Kidney (tissue), 22 donors: ENCODE measurements at places on chromosomes 3 and 15. TPM values are rescaled to one million over a fixed set of nuclear protein-coding genes. Genes with fewer than 3 reads are reported as not detected.

- no peak for DNase-seq
These were observed 82.0 kb downstream of the MRPL46 start for GRCh38 chr15:88385078-88385700.

GRCh38 chr3:194671511-194671899, 486 bp downstream of the LSG1 start:
- DNase-seq = peak; percentile 54

DNA sequence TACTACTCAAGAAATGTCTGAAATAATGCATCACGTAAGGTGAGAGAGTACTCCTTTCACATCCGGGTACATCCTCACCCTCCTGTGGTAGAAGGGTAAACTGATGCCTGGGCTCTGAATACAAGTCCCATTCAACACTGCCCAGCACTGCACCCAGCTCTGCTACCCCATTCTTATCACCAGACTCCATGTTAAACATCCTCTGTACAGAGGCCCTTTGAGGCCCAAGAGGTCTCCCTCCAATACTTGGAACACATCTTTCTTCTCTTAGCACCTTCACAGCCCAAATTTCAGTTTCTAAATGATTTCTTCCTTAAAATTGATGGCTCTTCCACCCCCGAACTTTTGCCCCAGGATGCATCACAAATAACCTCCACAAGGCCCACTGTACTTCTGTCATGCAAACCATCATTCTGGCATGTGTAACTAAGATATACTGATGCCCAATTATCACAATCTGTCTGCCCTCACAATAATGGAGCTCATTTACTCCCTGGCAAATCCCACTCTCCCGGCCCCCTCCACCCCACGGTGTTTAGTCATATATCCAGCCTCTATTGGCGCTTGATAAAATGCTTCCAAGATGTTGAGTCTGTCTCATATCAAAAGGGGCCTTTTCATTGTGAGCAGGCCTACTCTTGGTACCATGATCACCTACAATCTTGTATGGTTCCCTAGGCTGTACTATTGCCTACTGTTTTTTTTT, 12.6 kb upstream of the GPX1 start:
- no peak for DNase-seq

DNA sequence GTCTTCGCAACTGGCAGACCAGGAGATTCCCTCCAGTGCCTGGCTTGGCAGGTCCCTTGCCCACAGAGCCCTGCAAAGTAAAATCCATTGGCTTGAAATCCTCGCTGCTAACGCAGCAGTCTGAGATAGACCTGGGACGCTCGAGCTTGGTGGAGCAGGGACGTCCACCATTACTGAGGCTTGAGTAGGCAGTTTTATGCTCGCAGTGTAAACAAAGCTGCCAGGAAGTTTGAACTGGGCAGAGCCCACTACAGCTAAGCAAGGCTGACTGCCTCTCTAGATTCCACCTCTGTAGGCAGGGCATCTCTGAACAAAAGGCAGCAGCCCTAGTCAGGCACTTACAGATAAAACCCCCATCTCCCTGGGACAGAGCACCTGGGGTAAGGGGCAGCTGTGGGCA, 205.0 kb upstream of the MME start:
- no peak for DNase-seq

GRCh38 chr3:177195242-177195991, 1.9 kb downstream of the TBL1XR1 start:
- peak; percentile 87 for DNase-seq

DNA sequence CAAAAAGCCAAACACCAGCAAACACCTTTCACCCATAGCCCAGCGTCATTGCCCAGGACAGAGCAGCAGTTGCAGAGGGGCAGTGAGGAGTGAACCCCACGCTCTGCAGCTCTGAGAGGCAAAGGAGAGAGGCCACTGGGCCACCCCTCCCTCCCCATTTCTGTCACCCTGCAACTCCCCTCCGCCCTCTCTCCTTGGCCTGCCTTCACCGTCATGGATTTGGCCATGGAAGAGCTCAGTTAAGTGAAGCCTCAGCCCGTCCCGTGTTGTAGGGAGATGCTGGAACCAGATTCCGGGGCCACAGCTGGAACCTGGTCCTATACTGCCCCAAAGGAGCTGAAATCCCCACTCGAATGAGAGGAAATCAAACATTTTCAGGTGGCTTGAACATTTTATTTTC, 21.9 kb downstream of the MRAS start:
- no peak for DNase-seq

GRCh38 chr3:63762934-63763550, 56.1 kb upstream of the C3orf49 start:
- DNase-seq = no peak

GRCh38 chr3:162710332-162711112, 1213.9 kb downstream of the OTOL1 start:
- DNase-seq = no peak

- DNase-seq = no peak
These were observed 7.3 kb upstream of the FURIN start for GRCh38 chr15:90860942-90861675.

DNA sequence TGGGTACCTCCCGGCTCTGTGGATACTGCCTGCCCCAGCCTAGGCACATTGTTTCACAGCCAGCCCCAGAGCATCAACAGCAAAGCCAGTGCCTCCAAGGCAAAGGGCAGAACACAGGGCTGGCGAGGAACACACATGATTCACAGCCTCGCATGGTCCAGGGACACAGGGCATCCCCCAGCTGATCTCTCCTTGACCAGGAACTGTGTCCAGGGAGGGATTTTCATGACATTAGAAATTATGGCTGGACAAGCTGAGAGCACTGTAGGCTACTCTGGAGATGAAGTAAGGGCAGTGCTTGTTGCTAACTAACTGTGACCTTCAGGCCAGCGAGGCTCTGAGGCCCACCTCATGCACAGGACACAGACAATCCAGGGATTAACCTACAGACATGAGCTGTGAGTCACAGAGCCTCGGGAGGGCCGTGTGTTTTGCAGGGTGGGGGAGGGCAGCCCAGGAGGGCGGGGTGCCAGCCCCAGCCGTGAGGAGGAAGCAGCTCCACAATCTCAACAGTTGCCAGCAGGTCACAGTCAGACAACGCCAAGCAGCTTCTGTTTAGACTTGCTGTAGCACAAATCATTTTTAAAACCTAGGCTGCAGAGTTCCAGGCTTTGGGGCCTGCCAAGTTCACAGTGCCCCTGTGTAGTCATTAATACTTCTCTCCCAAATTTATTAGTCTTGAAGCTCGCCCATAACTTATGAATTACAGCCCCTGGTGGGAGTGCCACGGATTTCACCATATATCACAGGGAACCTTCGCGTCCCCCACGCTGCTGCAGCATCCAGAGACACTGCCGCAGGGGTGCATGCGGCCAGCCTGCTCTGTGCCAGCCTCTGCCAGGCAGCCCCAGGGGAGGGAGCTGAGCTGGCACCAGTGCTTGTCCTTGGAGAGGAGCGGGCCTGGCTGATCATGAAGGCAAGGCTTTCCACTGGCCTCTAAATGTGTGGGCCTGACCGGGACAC, 114.7 kb downstream of the ETFA start:
- DNase-seq = peak; percentile 89

DNA sequence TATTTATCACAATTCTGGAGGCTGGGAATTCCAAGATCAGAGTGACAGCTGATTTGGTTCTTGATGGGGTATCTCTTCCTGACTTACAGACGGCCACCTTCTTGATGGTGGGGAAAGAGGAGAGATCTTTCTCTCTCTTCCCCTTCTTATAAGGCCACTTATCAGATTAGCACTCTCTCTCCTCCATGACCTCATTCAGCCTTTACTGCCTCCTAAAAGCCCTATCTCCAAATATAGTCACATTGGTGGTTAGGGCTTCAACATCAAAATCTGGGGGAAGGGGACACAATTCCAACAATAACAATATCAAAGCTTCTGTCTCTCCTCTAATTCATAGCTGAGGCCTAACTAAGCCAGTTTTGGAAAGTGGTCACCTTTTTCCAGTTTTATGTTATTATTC, 91.7 kb upstream of the MBNL1 start:
- no peak for DNase-seq

DNA sequence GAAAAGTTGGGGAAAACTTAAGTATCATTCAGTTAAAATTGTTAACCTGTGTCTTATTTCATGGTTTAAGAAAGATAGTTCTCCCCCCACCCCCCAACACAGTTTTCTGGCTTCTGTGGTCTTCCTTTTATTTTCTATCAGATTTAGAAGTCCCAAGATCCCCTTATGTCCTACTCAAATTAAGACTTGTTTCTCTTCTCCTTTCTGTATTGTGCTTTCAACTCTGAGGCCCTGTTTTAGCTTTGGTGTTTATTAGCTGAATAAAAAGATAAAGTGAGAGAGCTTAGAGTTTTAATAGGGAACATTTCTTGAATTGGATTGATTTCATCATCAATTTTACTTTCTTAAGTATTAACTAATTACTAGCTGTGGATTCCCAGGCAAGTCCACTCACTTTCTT, 62.6 kb downstream of the AKAP13 start:
- DNase-seq = no peak

- DNase-seq = no peak
These were observed 183.9 kb downstream of the SHQ1 start for GRCh38 chr3:72664184-72664975.

- no peak for DNase-seq
These were observed 5.3 kb downstream of the ZNF501 start for GRCh38 chr3:44734646-44735168.

GRCh38 chr15:48765022-48765421, 45.8 kb downstream of the CEP152 start:
- DNase-seq = no peak

DNA sequence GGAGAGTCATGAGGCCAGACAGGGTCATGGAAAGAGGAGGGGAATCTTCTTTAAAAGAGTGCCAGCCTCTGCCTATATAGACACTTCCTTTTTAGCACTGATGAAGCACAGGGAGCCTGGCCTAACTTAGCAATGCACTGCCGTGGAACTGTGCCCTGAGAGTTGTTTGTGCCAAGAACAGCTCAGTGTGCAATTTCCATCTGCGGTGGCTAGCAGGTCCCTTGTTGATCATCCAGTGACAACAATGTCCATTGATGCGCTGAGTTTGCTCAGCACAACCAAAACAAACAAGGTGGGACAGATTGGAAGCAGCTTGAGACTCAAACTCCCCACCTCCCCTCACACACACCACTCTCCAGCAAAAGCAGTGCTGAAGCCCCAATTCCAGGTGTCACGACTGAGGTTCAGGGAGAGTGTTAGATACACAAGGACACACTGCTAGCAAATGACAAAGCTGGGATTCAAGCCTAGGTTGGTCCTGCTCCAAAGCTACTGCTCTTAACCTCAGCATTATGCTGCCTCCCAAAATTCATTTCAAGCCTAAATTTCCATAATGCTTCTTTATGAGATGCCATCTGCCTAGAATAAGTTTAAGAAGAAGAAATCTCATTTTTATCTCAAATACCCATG, 316.6 kb upstream of the UBE2E2 start:
- no peak for DNase-seq

Gene BFSP2
- 0.41 TPM for total RNA-seq

Gene PPP2R3A
- total RNA-seq = 71.9 TPM

Gene CASR
- 72.8 TPM for total RNA-seq

Gene TNNC1
- 2.2 TPM for total RNA-seq

Gene FMN1
- total RNA-seq = 44.8 TPM

Gene ZIC4
- not detected for total RNA-seq

Gene CLRN1
- total RNA-seq = not detected

Gene ALG1L2
- 0.82 TPM for total RNA-seq

Gene MLF1
- total RNA-seq = 16.9 TPM

Gene MESP2
- 0.47 TPM for total RNA-seq

Gene CNTN6
- 0.25 TPM for total RNA-seq

Gene HOMER2
- total RNA-seq = 35.8 TPM
